ENCODE measurements at places on chromosomes 7 and 10. TPM values are rescaled to one million over a fixed set of nuclear protein-coding genes. Genes with fewer than 3 reads are reported as not detected.

Gene NUDCD3
- total RNA-seq, result 41.3 TPM

Gene TUBAL3
- not detected for total RNA-seq

Gene GDF2
- not detected for total RNA-seq

Gene CDK1
- total RNA-seq, result 191 TPM

Gene MINDY4
- 3.3 TPM for total RNA-seq

Gene TMEM236
- total RNA-seq, result not detected

Gene ASB10
- total RNA-seq, result not detected

Gene CTAGE4
- 2.7 TPM for total RNA-seq

Gene GSTO2
- 0.20 TPM for total RNA-seq

Gene FRMPD2
- not detected for total RNA-seq

Gene AS3MT
- 0.12 TPM for total RNA-seq

Gene CARD11
- 2.2 TPM for total RNA-seq

Gene MYL10
- total RNA-seq, result not detected

Gene TRIM50
- total RNA-seq, result not detected

Gene NEUROD6
- not detected for total RNA-seq

Gene CASTOR2
- total RNA-seq, result 5.6 TPM

Gene GIMAP4
- total RNA-seq, result not detected

Gene IKZF1
- not detected for total RNA-seq

Gene MOGAT3
- total RNA-seq, result not detected

Gene HTRA1
- total RNA-seq, result 89.7 TPM

Gene MEST
- 177 TPM for total RNA-seq

Gene MCM10
- 9.4 TPM for total RNA-seq

Gene C10orf105
- not detected for total RNA-seq

Gene JAZF1
- 6.7 TPM for total RNA-seq

Gene SPDYE16
- total RNA-seq, result 0.22 TPM

Gene ZNF316
- 7.8 TPM for total RNA-seq

Gene OR6V1
- total RNA-seq, result not detected

Gene TEX47
- not detected for total RNA-seq

Gene IFIT1B
- total RNA-seq, result 0.37 TPM

Gene ADGRA1
- total RNA-seq, result not detected

Gene TRIL
- total RNA-seq, result 0.44 TPM

Gene CPN1
- not detected for total RNA-seq

Gene PCGF5
- total RNA-seq, result 32.7 TPM

Gene PKD1L1
- total RNA-seq, result 2.7 TPM

Gene LBX1
- not detected for total RNA-seq

All from M059J (cell line).